ENCODE measurements at places on chromosomes 5 and 9.

GRCh38 chr5:178514851-178515418 is 75.3 kb downstream of the COL23A1 start:
- no peak for DNase-seq

DNA sequence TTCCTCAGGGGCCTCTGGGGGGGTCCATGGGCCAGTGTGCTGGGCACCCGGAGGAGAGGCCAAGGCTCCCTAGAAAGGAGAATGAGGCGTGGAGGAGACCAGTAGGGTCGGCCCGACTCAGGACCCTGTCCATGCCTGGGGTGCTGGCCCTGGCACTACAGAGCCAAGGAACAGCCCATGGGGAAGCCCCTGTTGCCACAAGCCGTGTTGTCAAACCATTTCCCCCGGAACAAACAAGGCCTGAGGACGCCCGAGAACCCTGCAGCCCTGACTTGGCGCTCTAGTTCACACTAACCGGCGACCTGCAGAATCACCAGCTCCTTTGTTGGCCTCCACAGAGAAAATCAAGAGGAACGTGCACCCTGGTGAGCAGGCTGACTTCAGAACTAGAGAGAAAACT is 41.6 kb upstream of the SLC12A7 start:
- DNase-seq, result no peak

DNA sequence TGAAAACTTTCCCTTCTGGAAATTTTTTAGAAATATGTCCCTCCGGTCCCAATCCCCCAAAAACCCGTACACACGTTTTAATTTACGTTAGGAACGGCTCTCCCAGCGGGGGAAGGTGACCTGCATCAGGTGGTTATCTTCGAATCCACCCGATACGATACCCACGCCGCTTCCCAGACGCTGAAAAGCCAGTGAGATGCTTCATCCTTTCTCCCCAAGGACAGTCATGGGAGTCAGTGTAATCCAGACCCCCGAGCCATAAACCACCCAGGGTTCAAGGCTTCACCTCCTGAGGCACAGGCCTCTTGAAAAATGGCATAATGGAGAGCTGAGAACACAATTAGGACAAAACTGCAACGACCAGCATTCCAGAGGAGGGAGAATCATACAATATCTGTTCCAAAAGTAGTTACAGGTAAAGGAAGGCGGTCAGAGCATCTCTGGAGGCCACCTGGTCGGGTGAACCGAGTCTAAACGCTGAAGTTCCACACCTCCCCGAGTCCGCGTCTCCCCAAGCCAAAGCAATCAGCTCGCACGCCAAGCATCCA is 857 bp downstream of the FAM169A start:
- DNase-seq, result no peak

DNA sequence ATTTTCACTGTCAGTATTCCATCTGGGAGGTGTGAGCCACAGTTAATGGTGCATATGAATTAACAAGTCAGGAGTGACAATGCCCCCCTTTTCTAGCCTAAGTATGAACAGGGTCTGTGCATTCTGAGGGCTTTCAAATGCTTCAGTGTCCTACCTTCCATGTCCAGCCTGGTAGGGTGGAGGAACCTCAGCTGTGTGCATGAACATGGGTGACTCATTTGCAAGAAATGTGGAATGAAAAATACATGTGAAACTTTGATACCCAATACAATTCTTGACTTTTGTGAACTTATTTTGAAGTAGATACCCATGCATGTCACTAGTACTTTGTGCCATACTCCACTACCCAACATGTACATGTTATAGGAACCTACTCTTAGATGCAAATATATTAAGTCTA is 375.8 kb downstream of the SEMA5A start:
- DNase-seq, result no peak

GRCh38 chr5:57770039-57770438 is 287.4 kb upstream of the ACTBL2 start:
- no peak for DNase-seq

DNA sequence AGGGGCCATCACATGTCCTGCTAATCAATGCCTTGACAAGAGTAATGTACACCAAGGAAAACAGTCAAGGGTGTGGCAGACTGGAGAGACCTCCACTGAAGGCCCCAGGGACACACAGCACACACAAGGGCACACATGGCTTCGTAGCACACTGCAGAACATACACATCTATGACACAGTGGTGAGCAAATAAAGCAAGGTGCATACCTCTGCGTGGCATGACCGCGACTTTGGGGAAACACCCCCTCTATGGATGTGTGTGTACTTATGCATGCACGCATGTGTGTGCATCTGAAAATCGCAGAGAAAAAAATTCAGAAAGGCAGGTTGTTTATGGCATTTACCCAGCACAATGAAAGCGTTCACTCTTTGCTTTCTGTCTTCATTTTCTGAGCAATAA is 20.5 kb downstream of the SEMA4D start:
- DNase-seq, result no peak

- DNase-seq, result no peak
Observed at GRCh38 chr5:174204535-174205313, 159.2 kb downstream of the NSG2 start.

DNA sequence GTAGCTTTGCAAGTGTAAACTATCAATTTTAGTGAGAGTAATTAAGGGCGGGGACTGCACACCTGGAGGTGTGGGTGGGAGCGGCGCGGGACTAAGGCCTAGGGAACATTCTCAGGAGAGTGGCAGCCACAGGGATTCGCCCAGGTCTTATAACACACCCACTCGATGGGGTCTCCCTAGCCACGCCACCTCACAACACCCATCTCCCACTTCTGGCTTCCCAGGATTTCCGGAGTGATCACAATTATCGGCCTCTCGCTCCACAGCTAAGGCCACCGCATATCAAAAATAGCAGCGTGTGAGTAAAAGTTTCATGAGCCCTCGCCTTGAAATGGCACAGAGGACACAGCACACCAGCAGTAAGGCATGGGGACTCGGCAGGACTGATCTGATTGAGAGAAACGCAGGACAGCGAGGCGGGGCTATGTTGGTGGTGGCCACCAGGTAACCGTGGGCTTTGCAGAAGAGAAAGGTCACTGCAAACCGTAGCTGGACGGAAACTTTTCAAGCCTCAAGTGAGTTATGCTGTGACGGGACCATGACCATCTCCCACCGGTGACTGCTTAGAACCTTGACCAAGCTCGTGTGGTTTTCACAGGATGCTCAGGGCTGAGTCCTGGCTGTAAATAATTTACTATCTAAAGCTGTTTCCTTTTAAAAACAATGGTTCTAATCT is 1.1 kb upstream of the LPAR1 start:
- no peak for DNase-seq

- DNase-seq, result no peak
Observed at GRCh38 chr5:125160787-125161502, 414.5 kb upstream of the ZNF608 start.

DNA sequence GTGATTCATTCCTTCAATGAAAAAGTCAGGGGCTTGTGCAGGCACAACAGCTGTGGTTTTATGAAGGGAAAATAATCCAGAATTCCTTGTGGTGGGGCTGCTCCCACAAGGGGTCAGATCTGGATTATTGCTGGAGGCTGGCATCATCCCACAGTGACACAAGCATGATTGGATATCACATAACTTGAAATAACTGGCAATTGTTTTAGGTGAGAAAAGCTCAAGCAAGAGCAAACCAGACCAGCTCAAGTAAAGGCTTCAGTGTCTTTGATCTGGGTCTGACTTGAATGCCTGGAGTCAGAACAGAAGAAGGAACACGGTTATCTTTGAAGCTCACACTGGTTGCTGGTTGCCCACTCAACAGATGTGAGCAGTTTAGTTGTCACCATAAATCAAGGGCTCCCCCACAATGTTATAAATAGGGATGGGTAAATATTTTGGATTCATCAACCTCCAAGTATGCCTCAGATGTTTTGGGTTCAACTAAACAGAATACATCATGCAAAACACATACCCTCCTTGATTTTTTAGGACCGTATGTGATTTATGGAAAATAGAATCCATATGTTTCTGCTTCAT is 3.1 kb upstream of the ZNF474 start:
- DNase-seq, result no peak
